B cell (primary cell): ENCODE measurements at places on chromosomes 5 and 9. TPM values are rescaled to one million over a fixed set of nuclear protein-coding genes. Genes with fewer than 3 reads are reported as not detected.

Gene SPRY4
- polyA plus RNA-seq, result 0.04 and 0.06 TPM in 2 replicates

Gene ELAVL2
- not detected in 2 replicates for polyA plus RNA-seq

Gene FBXL7
- not detected in 2 replicates for polyA plus RNA-seq

Gene KCNMB1
- 0.06 TPM in 1 of 2 replicates, not detected in the other for polyA plus RNA-seq

Gene INSYN2B
- polyA plus RNA-seq, result not detected in 2 replicates

Gene CMYA5
- polyA plus RNA-seq, result 0.01 and 0.07 TPM in 2 replicates

Gene HMMR
- polyA plus RNA-seq, result 0.30 and 0.34 TPM in 2 replicates

Gene PDE6A
- polyA plus RNA-seq, result not detected in 2 replicates

Gene EDIL3
- not detected in 2 replicates for polyA plus RNA-seq

Gene C5orf46
- not detected in 2 replicates for polyA plus RNA-seq

Gene PCDHA11
- polyA plus RNA-seq, result not detected in 2 replicates

Gene ENHO
- polyA plus RNA-seq, result 0.13 TPM in 1 of 2 replicates, not detected in the other
